ENCODE measurements at places on chromosomes 12 and 14. TPM values are rescaled to one million over a fixed set of nuclear protein-coding genes. Genes with fewer than 3 reads are reported as not detected.

The ANO4 gene
- 10.2 TPM for total RNA-seq

The TAPBPL gene
- 3.4 TPM for total RNA-seq

The SOAT2 gene
- total RNA-seq: 0.18 TPM

The SDSL gene
- 6.3 TPM for total RNA-seq

The CCDC60 gene
- not detected for total RNA-seq

The TAS2R30 gene
- total RNA-seq: 7.2 TPM

The MSI1 gene
- not detected for total RNA-seq

The CD163L1 gene
- total RNA-seq: 1.6 TPM

The ASIC1 gene
- 1.6 TPM for total RNA-seq

The ST8SIA1 gene
- total RNA-seq: not detected

The PROX2 gene
- total RNA-seq: not detected

The LTB4R gene
- total RNA-seq: 0.18 TPM

The RNFT2 gene
- total RNA-seq: 1.7 TPM

The ZBTB39 gene
- 5.2 TPM for total RNA-seq

The SLC39A9 gene
- total RNA-seq: 137 TPM

The GALNT9 gene
- under 0.01 TPM for total RNA-seq

The STAC3 gene
- total RNA-seq: 0.18 TPM

The CEP170B gene
- 3.6 TPM for total RNA-seq

The PPFIBP1 gene
- total RNA-seq: 78.6 TPM

The TAS2R46 gene
- total RNA-seq: 4.7 TPM

The TAS2R9 gene
- total RNA-seq: not detected

The NEUROD4 gene
- total RNA-seq: not detected

The IRAK3 gene
- total RNA-seq: 0.72 TPM

The INHBE gene
- 0.90 TPM for total RNA-seq

The PLEKHG7 gene
- under 0.01 TPM for total RNA-seq

The SYT1 gene
- 3.0 TPM for total RNA-seq

The AQP2 gene
- not detected for total RNA-seq

The SLCO1A2 gene
- total RNA-seq: not detected

The AMDHD1 gene
- under 0.01 TPM for total RNA-seq

The ADAMTS20 gene
- total RNA-seq: not detected

The MYF6 gene
- total RNA-seq: not detected

The PTPRO gene
- total RNA-seq: 0.18 TPM

The ARF6 gene
- 65.8 TPM for total RNA-seq

The TCL1B gene
- not detected for total RNA-seq

The OTUB2 gene
- 2.2 TPM for total RNA-seq

The SLC17A8 gene
- not detected for total RNA-seq

The DTX1 gene
- total RNA-seq: not detected

The CIDEB gene
- total RNA-seq: under 0.01 TPM

The GUCY2C gene
- total RNA-seq: not detected

The SYCP3 gene
- not detected for total RNA-seq

The CCDC197 gene
- total RNA-seq: not detected

The RFX4 gene
- not detected for total RNA-seq

The KERA gene
- not detected for total RNA-seq
